EL (cell line): ENCODE measurements at places on chromosomes 1 and 21.

DNA sequence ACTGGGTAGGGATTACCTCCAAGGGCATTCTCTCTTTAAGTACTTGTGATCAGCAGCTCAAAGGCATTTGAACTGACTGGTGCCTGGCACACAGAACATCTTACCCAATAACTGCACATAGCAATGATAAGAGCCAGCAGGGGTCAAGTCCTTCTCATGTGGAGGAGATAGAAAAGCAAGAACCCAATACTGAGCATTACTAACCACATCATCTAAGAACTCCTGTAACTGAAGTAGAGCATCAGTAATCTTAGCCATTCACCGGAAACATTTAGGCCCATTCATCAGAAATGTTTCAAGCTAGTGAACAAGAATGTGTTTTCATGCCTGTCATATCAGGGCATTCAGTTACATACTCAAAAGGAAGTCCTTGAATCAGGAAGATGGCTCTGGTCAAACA is 33.6 kb upstream of the THEM4 start:
- no peak for DNase-seq

DNA sequence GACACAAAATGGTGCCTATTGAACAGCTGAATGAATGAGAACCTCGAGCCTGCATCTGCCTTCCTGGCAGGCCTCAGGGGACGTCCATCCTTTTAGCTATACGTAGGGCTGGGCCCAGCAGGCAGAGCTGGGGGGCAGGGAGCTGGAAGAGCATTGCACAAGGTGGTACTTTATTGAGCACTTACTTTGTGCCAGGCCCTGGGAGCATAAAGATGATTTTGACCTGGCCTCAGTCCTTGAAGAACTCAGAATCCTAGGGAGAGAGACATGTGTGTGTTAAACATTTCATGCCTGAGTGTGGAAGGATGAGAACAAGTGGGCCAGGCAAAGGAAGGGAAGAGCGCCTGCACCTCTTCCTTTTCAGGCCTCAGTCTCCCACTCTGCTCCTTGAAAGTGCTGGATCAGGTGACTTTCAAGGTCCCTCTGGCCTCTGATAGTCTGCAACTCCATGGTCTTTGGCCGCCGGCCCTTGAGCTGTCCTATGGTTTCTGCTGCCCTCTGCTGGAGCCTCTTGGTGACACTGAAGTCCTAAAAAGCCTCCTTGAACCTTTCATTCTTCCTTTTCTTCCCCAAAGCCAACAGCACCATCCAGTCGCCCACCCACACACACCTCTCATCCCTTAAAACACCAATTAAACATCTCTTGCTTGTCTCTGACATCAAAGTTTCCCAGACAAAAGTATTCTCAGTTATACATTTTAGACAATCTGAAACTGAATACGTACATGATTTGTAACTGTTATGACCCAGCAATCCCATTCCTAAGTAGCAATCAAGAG is 3.5 kb upstream of the PEAR1 start:
- DNase-seq = peak; percentile 74

GRCh38 chr1:215731699-215732098 is 164.6 kb downstream of the KCTD3 start:
- no peak for DNase-seq

DNA sequence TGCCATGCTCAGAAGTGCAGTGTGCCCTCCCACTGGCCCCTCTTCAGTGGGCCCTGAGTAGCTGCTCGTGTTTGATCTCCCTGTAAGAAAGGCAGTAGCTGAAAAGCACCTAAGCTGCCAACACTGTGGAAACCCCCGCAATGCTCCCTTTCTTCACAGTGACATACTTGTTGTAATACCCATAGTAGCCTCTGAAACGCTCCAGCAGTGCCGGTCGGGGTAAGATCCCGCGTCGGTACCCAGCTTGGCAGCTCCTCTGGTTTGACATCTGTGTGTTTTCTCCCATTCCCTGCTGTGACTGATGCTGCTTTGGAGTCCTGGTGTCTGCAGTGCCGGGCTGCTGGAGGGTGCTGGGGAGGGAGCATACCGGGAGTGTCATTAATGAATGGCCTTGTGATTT is 3.6 kb downstream of the CHAF1B start:
- no peak for DNase-seq

GRCh38 chr1:186435336-186435735 is 25.6 kb downstream of the PDC start:
- no peak for DNase-seq

- no peak for DNase-seq
These were observed 162.5 kb downstream of the APP start for GRCh38 chr21:26007951-26008498.

- no peak for DNase-seq
These were observed 10.6 kb downstream of the PPP1R15B start for GRCh38 chr1:204400882-204401510.

DNA sequence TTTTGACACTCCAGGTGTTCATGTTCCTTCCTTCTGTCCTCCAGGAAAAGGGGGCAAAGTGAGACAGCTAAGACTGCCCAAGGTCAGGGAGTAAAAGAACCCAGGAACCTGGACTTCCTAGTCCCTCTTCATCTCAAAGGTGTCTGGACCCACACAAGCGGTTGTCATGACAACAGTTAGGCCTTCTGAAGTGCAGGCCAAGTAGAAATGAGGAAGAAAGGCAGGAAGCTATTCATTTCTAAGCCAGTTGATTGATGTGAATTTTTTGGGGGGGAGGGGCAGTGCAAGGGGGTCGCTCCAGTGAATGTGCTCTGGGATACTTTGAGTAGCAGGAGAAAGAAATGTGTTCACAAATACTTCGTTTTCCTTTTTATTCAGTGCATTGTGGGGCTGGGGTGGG is 114.3 kb downstream of the NAV1 start:
- DNase-seq = no peak

- no peak for DNase-seq
These were observed 1022.3 kb upstream of the B3GALT2 start for GRCh38 chr1:194208674-194209073.

GRCh38 chr21:16154951-16155635 is 425.3 kb downstream of the USP25 start:
- no peak for DNase-seq

GRCh38 chr1:111148376-111148881 is 8.4 kb downstream of the CEPT1 start:
- DNase-seq = no peak

GRCh38 chr1:14896381-14897079 is 257.0 kb upstream of the TMEM51 start:
- peak; percentile 62 for DNase-seq

DNA sequence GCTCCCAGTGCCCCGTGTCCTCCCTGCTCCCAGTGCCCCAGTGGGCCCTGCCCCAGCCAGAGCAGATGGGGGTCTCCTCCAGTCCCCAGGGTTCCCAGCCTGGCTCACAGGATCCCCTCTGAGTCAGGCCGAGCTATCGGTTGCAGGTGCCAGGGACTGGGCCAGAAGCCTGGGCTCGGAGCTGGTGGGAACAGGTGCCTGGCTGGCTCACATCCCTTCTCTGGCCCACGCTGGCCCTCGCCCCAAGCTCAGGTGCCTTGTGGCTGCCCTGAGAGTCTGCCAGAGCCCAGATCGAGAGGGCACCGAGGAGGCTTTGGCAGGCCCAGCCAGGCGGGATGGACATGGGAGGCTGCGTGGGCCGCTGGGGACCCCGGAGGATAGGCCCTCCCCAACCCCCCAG is 18.9 kb downstream of the PLCH2 start:
- no peak for DNase-seq

DNA sequence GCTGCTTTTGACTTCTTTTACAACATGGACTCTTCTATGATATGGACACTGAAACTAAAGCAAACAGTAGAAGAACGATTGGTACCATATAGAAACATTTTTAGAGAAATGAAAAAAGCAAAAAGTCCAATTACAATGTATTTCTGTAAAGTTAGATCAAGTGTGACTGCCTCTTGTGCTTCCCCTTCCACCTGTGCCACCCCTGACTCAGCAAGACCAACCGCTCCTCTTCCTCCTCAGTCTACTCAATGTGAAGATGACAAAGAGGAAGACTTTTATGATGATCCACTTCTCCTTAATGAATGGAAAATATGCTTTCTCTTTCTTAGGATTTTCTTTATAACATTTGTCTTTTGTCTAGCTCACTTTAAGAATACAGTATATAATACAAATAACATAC is 66.9 kb downstream of the PHTF1 start:
- DNase-seq = no peak

GRCh38 chr1:243477731-243478290 is 222.0 kb downstream of the SDCCAG8 start:
- DNase-seq = no peak

DNA sequence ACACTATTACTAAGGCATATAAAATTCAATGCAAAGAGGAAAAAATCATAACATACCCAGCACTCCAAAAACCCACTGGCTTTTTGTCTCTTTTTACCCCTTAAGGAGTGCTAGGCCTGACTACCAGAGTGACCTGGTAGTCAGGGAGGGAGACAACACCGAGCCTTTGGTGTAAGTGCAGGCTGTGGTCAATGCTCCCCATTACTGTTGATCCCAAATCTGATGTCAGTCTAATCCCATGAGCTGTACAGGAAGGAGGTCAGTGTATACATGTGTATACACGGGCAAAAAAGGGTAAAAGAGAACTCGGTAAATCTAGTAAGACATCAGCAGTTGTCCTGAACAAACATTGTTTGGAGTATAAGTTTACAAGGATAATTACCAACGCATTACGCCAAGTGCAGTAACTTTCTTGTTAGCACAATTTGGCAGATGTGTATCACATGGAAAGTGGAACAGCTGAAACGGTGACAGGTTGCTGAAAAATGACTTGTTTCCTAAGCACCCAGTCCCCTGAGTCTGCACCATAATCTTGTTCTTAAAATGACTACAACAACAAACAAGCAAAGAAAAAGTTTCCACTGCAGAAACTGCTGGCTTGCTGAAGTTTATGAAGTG is 217.9 kb downstream of the KCNH1 start:
- DNase-seq = no peak

- DNase-seq = no peak
These were observed 49.8 kb upstream of the FBXO28 start for GRCh38 chr1:224064150-224064549.

DNA sequence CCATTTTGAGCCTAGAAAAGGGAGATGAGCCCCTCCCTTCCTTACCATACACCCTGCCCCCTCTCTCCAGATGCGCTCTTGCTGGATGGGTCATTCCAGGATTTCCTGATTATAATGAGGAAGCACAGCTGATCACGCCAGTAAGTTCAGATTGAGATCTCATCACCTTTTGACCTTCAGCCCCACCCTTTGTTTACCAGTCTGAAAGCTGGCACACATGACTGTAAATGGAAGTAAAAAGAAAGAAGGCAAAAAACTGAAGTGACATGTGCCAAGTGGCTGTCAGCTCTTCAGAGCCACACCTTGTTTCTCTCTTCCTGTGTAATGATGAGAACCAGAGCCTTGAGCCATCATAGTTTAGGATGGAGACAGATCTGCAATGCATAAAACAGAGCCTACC is 27.9 kb downstream of the S1PR1 start:
- no peak for DNase-seq

GRCh38 chr1:64488862-64489261 is 18.9 kb downstream of the CACHD1 start:
- no peak for DNase-seq

DNA sequence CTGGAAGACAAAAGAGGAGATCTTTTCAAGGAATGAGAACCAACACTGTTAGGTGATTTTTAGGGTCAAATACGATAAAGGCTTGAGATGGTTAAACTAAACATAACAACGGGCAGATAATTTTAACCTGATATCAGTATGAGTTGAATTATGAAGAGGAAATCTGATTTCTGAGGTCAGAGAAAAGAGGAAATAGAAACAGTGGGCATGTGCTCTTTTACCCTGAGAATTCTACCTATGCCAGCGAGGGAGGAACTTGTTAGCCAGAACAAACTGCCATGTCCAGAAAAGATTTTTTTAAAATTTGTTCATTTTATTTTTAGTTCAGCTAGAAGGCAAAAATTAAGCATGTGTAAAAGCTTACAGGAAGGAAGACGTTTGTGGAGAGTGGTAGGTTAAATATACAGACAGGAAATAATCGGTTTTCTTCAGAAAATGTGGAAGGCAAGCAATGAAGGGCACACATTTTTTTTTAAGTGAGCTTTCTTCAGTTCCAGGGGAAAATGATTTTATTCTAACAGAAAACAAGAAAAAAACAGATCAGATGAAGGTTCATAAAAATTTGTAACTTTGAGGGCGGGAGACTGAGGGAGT is 1745.3 kb downstream of the MRPL39 start:
- no peak for DNase-seq

GRCh38 chr1:110426854-110427253 is 19.4 kb upstream of the LAMTOR5 start:
- no peak for DNase-seq

GRCh38 chr1:229913489-229913888 is 153.5 kb upstream of the GALNT2 start:
- no peak for DNase-seq

DNA sequence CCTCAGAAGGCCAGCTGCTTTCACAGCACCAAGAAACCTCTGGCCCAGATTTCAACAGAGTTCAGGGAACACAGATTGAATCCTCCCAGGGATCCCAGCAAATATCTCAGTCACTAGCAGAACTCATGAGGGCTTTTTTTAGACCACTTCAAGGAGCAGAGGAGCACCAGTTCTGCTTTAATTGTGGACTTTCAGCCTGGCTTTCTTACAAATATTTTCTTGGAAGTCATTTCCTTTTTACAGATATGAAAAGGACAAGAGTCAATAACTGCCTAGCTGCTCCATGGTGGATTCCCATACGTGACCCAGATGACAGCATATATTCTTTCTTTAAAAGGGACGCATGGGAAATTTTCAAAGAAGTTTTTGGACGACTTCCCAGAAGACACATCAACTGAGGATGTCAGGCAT is 6.4 kb upstream of the LRRC8B start:
- DNase-seq = peak; percentile 19

GRCh38 chr1:110348771-110349170 is 9.6 kb downstream of the RBM15 start:
- no peak for DNase-seq

DNA sequence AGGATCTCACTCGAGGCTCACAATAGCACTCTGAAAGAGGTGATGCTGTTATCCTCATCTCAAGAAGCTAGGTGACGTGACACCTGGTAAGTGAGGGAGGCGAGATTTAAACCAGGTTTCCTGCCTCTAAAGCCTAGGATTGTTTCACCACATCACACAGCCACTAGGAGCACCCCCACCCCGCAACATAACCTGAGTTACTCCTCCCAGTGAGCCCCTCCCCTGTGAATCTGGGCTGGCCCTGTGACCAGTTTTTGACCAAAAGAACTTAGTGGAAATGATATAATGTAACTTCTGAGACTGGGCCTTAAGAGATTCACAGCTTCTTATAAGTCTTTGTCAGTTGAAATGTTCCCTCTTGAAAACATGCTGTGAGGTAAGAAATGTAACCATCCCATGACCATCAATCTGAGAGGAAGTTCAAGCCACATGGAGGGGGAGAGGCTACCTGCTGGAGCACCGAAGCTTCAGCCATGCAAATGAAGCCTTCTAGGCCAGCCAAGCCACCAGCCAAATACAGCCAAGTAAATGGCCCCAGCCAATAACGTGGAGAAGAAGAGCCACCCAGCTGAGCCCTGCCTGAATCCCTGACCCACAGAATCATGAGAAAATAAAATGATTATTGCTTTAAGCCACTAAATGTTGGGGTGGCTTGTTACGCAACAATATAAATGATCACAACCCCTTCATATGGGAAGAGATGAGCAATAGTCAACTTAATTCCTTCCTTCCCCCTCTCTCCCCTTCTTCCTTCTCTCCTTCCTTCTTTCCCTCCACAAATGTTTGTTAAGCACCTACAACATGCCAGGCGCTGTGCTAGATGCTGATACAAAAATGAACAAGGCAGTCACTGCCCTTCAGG is 61.0 kb upstream of the FAM20B start:
- DNase-seq = no peak
